ENCODE measurements at places on chromosomes 5 and 9.

DNA sequence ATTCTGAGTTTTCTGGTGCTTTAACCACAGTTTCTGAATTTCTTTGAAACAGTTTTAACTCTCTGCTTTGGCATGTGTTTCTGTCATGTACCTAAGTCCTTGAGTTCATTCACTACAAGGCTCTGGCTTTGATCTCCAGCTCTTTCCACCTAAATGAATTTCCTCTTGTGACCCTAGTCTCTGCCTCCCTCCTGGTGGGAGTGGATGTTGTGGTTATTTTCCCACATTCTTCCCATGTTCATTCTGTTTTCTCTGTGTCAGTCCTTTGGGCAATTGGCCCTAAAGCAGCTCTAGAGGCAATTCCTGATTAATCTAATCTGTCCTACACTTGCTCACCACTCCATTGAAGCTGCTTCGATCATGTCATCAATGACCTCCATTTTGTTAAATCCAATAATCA, 28.4 kb upstream of the DPYSL3 start:
- no peak for DNase-seq

DNA sequence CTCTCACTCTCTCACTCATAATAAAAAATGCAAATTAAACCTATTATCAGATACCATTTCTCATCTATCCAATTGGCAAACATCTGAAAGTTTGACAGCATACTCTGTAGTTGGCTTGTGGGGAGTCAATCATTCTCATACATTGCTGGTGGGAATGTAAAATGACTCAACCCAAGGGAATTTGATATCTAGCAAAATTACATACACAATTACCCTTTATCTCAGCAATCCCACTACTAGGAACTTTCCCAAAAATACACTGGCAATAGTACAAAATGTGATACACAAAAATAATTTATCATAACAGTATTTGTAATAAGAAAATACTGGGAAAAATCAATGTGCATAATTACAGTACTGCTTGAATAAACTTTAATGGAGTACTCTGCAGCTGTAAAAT, 731.3 kb downstream of the DTWD2 start:
- DNase-seq: no peak

- DNase-seq: no peak
Measured at GRCh38 chr9:37302277-37302676, 120.2 kb upstream of the GRHPR start.

- DNase-seq: no peak
Measured at GRCh38 chr9:132595319-132595718, 12.9 kb downstream of the BARHL1 start.

GRCh38 chr9:93965830-93966577, 10.8 kb upstream of the BARX1 start:
- no peak for DNase-seq

- no peak for DNase-seq
Measured at GRCh38 chr9:138077898-138078540, 200.4 kb downstream of the CACNA1B start.

- no peak for DNase-seq
Measured at GRCh38 chr5:135578685-135579341, at the start of gene CXCL14. Gene CXCL14, minus strand, starts transcription at chr5:135578991. Its CDS starts 213 bp downstream, at chr5:135578778.

DNA sequence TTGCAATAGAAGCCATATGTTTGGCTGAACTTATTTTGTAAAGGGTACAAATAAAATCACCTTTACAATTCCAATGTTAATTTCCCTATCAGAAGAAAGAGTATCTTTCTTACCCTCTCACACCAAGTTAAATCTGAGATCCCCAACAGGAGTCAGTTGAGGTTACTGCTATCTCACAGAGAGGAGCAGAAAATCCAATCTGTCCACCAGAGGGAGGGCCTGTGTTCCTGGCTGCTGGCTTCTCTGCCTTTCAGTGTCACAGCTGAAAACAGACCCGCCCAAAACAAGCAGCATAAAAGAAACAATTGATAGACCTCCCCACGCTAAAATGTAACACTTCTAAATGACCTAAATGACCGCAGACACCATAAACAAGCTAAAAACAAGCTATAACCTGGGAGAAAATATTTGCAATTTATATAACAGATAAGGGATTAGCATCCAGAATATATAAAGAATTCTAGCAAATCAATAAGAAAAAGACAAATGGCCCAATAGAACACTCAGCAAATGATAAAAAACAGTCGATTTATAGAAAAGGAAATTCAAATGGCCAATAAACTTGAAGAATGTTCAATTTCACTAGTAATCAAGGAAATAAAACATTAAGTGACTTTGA, 24.5 kb upstream of the MVB12B start:
- DNase-seq: no peak

- no peak for DNase-seq
Measured at GRCh38 chr9:36817160-36817834, 216.8 kb downstream of the PAX5 start.

DNA sequence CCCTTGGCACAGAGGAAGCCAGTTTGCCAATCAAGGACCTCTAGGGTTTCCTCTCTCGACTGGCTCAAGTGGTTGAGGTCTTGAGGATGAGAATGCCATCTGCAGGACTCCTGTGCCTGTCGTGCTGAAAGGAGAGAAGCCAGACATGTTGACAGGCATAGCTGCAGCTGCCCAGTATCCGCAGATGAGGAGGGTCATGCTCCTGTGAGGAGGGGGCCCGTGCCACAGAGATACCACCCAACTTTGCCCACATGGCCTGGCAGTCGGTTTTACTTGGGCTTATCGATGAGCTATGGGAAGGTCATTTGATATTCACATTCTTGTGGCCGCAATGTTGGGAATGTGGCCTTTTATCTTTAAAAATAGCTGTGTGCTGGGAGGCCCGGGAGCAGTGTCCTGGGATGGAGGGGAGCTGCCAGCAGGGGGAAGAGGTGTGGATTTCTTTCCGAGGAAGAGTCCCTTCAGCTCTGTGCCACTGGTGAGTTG, 17.4 kb downstream of the FRMPD1 start:
- DNase-seq: no peak

GRCh38 chr5:76859591-76860247, 9.9 kb downstream of the S100Z start:
- no peak for DNase-seq

DNA sequence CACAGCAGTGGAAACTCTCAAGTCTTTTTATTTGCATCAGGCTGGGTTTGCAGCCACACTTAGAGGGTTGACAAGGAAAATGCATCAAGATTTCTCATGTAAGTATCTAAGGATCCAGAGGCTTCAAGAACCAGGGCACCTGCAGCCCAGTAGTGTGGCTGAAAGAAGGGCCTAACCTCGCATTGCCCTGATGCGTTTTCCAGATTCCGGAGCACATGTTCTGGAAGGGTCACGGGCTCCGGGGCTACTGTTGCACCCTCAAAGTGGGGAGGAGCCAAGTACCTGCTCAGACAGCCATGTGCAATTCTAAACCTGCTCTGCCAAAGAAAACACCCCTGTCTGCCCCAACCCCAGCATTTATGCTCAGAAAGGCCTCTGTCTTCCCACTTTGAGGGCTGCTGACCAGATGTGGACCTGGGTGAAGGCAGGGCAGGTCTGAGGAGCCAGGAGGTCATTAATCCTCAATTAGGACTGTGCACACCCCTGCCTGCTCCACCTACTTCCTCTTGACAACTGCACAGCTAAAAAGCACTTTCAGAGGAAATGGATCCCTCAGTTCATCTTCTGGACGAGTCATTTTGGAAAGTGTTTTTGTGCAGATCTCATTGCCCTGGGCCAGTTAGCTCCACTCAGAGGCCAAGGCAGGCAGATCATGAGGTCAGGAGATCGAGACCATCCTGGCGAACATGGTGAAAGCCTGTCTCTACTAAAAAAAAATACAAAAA, 110.7 kb downstream of the SAXO1 start:
- DNase-seq: no peak

DNA sequence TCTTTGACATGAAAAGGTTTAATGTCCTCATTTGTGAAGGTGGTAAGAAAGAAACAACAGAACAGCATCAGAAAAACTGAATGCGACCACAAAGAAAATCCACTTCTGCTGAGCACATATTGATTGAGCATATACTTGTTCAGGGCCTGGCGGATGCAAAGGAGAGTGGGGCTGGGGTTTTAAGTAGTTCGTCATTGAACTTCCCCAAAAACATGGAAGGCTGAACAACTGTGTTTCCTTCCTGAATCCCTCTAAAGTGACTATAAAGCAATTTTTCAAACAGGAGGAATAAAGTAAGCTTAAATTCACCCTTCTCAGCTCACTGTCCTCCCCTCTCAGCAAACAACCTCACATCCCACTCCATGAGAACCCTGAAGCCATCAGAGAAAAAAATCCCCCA, 262.9 kb downstream of the AGTPBP1 start:
- no peak for DNase-seq

GRCh38 chr9:38339496-38339895, 53.0 kb upstream of the ALDH1B1 start:
- peak; percentile 53 for DNase-seq

DNA sequence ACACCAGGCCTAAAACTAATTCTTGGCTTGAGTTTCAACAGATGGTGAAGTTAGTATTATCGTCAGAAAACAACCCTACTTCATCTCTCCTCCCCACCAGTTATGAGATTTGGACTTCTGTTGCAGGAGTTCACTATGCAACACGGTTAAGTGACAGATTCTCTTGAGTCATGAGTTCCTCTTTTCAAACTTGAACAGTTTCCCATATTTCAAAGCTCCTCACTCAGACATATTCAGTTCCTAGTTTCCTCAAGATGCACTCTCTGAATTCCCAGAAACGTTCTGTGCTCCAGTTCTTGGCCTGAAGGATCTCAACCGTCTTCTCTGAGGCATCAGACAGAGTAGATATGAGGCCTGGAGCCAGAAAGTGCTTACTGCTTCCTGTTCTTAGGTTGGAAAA, 7.3 kb upstream of the PTGER4 start:
- no peak for DNase-seq

- DNase-seq: no peak
Measured at GRCh38 chr9:116155698-116156039, 2.1 kb downstream of the PAPPA start.

- DNase-seq: no peak
Measured at GRCh38 chr5:350355-350754, 28.8 kb downstream of the AHRR start.

GRCh38 chr9:91378695-91379127, 17.0 kb upstream of the AUH start:
- no peak for DNase-seq
